ENCODE measurements at places on chromosomes 5 and 9.

GRCh38 chr5:167716126-167716775, 575.2 kb upstream of the WWC1 start:
- no peak for DNase-seq

- DNase-seq = peak; percentile 33
Measured at GRCh38 chr5:175464074-175464941, 14.1 kb upstream of the SFXN1 start.

DNA sequence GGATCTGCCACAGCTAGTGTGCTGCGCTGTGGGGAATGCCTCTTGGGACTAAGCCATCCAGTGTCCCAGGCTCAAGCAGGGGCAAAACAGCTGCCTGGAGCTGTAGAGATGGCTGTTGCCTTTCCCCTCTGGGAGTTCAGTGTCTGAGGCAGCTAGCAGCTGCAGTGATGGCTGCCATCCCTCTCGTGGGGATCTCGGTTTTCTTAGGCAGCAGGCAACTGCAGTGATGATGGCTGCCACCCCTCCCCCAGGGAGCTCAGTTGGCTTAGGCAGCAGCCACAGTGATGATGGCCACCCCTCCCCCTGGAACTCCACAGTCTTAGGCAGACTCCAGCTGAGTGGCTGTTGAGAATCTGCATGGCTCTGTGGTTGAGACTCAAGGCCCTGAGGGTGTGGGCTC, 1389.2 kb upstream of the NUDT12 start:
- DNase-seq = no peak

GRCh38 chr5:55749387-55749786, 11.5 kb downstream of the DDX4 start:
- DNase-seq = no peak

DNA sequence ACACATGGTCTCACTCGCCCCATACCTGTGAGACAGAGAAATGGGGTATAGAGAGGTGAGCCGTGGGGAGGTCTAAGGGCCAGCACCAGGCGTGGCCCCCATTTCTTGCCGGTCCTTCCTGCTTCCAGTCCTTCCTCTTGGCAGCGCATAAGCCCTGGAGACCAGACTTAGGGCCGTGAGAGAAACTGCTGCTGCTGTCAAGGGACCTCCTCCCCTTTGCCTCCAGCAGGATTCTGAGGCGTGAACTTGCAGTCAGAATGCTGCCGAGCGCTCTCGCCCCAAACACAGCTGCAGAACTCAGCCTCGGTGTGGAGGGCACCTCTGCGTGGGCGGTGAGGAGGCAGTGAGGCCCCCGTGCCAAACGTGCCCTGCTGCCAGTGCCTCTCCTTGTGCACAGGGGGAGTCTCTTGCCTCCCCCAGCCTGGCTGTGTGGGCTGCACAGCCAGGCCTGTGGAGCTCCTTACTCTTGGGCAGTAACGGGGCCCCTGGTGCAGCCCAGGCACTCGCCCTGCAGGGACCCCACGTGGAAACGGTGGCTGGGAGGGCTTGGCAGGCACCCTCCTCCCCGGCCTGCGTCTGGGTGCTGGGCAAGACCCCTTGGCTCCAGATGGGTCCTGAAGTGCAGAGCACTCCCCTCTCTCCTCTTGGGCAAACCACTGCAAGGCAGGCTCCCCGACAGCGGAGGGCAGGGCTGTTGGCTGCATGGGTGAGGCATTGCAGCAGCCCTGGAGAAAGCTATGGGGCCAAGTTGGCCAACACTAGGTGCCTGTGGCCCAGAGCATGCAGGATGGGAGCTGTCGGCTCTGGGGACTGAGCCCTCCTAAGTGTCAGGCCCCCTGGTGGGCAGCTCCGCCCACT, 85.4 kb downstream of the RXRA start:
- DNase-seq = no peak

DNA sequence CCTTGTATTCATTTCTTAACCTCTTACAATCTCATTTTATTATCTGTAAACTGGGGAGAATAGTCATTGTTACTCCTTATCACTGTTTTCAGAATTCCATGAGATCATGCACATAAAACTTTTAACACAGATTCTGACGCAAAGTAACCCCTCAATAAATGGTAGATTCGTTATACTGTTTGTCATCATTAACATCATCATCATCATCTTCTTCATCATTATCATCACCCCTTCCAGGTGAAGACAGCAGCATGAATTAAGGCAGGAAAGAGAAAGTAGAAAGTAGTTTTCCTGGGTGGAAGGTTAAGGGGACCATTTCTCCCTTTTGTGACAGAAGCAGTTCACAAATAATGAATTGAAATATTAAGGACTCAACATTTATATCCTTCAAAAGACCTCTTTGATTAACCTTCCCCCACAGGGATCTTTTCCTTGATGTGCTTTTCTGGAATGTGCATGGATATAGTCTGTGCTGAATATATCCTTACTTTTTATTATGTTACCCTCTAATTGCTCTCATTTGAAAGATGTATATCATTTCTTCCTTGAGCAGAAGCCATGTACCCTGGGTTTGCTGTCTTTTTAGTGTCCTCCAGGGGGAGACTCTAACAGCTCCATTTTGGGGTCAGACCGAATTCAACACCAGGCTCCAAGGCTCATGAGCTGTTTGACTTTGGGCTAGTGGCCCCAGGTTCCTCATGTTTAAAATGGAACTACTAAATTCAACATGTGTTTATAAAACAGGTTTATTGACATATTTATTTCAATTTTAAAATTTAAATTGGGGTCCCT, 1029.9 kb upstream of the WWC1 start:
- no peak for DNase-seq

- no peak for DNase-seq
Measured at GRCh38 chr5:122702524-122702875, 72.4 kb upstream of the SNX2 start.

DNA sequence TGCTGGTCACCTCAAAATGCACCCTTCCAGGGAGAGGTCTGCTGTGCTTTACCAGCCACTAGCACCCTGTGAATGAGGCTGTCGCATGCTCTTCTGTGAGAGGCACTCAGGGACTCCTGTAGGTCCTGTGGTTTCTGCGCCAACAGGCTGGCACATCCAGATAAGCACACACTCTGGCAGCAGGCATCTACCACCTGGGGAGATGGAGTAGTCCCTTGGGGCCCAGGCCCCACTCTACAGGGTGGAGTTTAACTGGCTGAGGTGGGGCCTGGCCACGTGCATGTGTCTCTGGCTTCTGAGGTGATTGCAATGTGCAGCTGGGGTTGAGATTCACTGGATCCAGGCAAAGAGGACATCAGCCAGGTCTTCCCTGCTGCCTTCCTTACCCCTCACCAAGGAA, 32.3 kb downstream of the TMEM174 start:
- no peak for DNase-seq

- DNase-seq = no peak
Measured at GRCh38 chr5:111857623-111858022, 100.6 kb upstream of the NREP start.

GRCh38 chr9:81082221-81082620, 607.1 kb downstream of the TLE1 start:
- peak; percentile 6 for DNase-seq

- no peak for DNase-seq
Measured at GRCh38 chr9:124077915-124078572, 66.5 kb downstream of the LHX2 start.

- no peak for DNase-seq
Measured at GRCh38 chr5:172347496-172348052, 64.0 kb upstream of the UBTD2 start.

DNA sequence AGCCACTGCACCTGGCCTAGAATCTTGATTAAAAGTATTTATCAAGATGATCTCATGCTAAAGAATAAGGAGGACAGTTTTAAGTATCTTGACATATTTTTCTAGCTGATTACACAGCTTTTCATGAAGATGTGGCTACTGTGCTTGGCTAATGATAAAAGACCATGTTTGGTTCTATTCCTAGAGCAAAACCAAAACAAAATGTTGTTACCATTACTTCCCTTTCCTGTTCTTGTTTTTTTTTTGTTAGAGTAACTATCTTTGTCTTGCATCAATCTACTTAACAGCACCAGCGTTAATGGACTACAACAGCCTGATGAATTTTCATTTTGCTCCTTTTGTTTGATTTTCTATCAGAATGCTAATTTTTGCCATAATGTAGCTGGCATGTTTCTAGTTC, 86.2 kb upstream of the DHFR start:
- DNase-seq = no peak

- peak; percentile 55 for DNase-seq
Measured at GRCh38 chr5:94793113-94793815, 174.8 kb downstream of the SLF1 start.

DNA sequence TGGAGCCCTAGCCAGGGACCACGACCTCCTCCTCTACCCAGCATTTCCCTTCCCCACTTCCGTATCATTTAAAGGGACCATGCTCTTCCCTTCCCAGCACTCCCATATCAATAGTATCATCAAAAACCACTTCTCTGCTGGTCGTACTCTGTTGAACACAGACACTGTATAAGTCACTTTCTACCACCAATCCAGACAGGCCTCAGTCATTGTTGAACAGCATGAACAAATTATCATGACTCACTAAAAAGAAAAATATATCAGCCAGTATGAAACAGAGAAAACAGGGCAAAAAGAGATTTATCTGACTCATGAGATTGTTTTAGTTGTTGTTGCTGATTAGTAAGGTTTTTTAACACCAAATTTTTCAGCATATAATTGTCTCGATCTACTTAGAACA, 89.8 kb downstream of the CDKN2A start:
- DNase-seq = no peak

GRCh38 chr5:112635771-112636731, 101.6 kb upstream of the APC start:
- DNase-seq = no peak

- DNase-seq = no peak
Measured at GRCh38 chr5:97874491-97874890, 691.4 kb upstream of the RIOK2 start.
